GM12892 (cell line): ENCODE measurements at places on chromosomes 4 and X.

DNA sequence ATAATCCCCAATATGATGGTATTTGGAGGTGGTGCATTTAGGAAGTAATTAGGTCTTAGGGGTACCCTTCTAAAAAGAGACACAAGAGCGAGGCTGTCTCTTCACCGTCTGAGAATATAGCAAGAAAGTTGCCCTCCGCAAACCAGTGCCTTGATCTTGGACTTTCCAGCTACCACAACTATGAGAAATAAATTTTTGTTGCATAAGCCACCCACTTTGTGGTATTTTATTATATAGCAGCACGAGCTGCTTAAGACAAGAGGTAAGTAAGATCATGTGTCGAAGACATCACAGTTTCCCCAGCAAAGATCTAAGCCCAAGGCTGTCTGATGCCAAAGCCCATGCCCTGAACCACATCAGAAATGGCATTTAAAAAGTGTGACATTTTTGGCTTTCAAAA, 9.6 kb upstream of the EXOSC9 start:
- no peak for DNase-seq

GRCh38 chr4:98518559-98519267, 139.7 kb downstream of the TSPAN5 start:
- DNase-seq: no peak

DNA sequence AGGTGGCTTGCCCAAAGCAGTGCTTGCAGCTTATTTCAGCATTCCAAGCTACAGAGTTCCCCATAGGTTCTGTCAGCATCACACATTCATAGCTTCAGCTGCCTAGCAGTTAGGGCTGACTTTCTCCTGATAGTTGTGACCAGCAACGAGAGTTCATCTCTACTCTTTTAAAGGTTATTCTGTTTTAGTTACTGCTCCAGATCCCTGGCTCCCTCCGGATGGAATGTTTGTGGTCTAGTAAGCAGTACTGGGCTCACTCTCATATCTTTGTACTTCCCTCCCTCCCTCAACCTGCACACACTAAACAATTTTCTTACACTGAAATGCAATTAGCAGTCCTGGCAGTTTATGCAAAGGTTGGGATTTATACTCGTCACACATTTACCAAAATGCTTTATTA, 43.9 kb downstream of the PTTG2 start:
- DNase-seq: no peak

DNA sequence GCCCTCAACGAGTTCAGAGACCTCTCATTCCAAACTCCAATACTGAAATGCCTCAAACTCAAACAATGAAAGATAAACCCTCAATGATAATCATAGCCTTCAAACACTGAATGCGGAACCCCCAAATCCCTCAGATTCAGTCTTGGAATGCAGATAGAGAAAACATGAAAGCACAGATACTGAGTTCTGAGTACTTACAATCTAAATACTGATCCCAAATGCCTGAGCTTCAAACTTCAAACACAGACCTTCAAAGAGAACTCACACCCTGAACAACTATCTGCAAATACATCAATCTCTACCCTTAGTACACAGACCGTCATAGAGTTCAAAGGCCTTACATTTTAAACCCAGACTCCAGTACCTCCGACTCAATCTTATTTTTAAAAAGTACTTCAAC, 16.9 kb upstream of the PAGE4 start:
- no peak for DNase-seq

- no peak for DNase-seq
Measured at GRCh38 chrX:115988825-115989224, 181.7 kb upstream of the AGTR2 start.

DNA sequence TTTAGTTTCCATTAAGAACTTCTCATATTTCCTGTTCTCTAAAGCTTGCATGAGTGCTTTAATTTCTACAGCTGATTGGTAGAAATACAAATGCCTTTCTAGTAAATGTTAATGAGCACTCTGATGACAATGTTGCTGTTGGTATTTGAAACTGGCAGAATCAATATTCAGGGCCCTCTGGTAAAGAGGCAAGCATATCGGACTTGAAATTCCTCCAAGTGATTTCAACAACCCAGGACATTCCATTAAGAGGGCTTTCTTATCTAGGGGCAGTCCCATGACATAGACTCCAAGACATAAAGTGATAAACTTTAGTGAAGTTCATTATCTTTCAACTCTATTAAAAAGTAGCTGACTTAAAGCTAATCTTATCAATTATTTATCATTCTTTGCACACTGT, 83.1 kb upstream of the VCX start:
- DNase-seq: no peak

GRCh38 chr4:90130076-90130475, 2.9 kb downstream of the CCSER1 start:
- no peak for DNase-seq

GRCh38 chr4:185657183-185657582, 121.9 kb upstream of the PDLIM3 start:
- no peak for DNase-seq

- no peak for DNase-seq
Measured at GRCh38 chr4:8689741-8690140, 97.2 kb downstream of the CPZ start.
